Muscle of back (tissue), 13 donors: ENCODE measurements at places on chromosomes 1 and 21.

DNA sequence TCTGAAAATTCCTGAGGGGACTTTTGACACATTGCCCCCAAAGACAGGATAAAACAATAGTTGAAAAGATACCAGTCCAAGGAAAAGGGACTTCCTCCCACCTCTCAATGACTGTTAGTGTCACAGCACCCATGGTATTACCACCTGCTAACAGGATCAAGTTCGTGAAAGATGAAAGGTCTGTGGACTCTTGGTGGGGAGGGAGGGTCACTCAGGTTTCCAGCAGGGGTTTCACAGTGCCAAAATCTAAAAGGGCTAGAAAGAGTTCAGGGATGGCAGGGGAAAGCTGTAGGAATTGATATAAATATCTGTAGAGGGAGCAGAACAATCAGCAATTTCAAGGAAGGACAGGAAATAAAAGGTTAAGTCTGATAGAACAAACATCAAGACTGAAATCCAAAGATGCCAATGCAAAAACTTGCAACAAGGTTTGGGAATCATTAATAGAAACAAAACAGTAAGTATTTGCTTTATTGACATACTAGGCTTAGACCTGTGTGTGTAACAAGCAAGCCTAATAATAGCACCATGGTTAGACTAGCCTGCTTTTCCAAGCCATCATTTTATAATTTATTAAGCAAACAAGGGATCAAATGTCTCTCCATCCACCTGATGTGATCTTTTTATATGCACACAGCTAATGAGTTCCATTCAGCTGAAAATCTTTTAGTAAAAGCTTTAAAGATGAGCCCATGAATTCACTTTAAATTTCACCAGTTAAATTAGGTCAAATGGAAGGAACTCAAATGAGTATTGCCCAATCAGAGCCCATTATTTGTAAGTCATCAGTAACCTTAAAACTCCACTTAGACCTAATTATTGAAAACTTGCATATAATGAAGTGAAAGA lies 3.7 kb downstream of the MCL1 start:
- DNase-seq: no peak

- no peak for DNase-seq
These were observed 7.7 kb downstream of the ARID1A start for GRCh38 chr1:26703478-26703877.

GRCh38 chr1:226804907-226805759 lies 65.3 kb upstream of the PSEN2 start:
- no peak for DNase-seq

- DNase-seq: no peak
These were observed 48.4 kb upstream of the EDARADD start for GRCh38 chr1:236345728-236346127.

DNA sequence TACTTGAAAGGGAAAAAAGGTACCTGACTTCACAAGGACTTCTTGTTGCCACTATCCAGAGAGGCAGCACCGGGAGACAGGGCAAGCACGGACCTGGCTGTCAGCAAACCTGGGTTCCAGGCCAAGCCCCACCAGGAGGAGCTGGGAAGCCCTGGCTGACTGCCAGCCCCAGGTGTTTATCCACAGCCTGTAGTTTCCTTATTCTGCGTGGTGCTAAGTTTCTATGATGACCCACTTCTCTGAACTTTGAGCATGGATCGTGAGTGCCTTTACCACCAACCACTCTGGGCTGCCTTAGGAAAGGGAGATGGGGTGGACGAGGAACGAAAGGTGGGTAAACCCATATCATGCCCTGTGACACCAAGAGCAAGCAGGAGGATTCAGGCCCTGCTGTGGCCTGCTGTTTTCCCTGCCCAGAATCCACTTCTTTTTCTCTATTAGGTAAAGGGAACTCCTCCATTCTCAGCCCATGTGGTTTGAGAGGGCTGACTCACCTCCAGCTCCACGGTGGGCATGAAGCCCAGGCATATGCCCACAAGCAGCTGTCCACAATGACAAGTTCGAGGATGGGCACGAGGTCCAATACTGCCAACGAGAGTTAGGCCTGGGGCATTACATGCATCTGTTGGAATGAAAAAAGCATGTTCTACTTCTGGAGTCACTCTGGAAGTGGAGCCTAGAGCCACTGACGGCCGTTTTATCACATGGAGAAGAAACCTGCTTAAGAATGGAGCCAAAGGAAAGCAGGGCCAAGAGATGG lies 20.3 kb downstream of the TSPAN2 start:
- DNase-seq: no peak

DNA sequence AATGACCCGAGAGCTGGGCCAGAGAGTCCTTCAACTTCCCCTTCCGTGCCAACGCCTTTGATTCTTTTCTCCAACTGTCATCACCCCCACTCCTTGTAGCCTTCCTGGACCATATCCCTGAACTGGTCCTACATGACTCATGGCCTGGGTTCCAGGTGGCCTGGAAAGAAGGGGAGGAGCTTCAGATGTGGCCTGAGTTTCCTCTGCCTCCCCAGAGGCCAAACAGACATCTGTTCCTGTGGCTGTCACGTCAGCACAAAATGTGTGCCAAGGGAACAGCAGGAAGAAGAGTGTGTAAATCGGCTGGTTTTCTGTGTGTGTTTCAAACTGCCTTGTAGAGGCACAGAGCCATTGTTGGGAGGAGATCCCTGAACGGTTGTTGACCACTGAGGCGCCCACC lies 24.9 kb upstream of the KIRREL1 start:
- no peak for DNase-seq

GRCh38 chr21:40177979-40178378 lies 310.7 kb downstream of the PCP4 start:
- DNase-seq: no peak
